Hematopoietic multipotent progenitor cell treated with erythropoietin and hydrocortisone succinate and interleukin-3 and kit ligand, for 6 days (in vitro differentiated cells): ENCODE measurements at places on chromosomes 3 and 15.
A peak's percentile ranks its signal among the peaks of the same experiment; 100 is the strongest.

DNA sequence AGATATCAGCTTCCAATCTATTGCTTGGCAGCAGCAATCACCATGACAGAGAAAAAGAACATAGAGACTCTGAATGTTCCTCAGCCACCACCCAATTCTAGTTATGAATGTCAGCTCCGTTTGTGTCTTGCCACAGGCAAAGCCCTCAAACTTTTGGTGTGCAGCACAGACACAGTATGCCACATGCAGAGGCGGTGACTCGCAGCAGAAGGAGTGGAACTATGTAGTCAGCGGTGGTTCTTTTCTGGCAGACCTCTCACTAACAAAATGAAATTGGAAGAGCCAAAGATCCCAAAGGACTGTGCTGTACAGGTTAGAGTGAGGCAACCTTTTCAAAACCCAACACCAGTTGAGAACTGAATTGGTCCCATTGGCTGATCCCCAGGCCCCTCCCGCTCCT, 220.9 kb downstream of the SLC9A9 start:
- no peak for DNase-seq

DNA sequence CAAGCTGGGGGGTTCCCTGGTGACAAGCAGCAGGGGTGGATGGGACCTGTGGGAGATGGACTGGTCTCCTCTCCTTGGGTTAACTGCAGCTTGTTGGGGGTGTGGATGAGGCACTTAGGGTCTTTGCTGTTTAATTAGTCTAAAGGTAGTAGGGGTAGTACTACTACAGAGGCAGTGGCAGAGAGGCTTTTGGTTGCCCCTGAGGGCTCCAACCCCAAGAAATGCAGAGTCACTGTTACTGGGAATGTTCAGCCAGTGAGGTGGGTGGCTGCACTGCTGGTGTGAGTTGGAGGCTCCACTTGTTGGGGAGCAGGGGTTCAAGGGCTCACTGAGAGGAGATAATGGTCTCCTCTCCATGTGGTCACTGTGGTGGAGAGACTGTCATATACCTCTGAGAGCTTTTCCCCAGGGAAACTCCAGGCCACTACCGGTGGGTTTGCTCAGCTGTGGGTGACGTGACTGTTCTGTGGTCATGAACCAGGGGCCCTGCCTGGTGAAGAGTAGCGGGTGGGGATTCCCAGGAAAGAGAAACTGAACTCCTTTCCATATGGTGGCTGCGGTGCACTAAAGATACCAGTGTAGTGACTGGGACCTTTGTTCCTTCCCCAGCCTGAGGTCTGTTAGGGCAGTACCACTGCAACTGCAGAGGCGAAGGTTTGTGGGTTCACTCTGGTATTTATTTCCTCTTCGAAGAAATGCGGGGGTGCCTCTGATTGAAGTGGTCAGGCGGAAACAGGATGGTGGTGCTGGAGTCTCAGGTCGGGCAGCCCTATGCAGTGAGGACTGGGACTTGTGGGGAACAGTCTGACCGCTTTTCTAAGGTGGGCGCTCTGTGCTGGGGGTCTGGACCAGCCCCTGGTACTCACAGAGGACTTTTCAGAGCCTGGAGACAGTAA, 68.9 kb upstream of the TNFSF10 start:
- peak; percentile 71 for DNase-seq

DNA sequence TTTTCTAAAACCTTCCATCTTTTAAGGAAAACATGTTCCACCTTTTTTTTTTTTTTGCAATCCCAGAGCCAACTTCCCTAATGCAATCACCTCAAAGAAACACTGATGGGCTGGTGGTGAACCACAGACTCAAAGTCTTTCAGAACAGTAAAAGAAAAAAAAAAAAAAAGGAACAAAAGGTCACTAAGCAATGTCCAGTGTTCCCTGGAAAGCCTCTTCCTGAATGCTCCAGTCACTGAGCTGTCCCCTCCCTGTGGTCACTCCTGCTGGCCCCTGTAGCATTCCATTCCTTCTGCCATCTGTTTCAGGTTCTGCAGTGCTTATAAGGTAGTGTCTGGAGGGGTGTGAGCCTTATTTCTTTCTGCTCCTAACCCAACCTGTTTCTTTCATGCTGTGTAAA, 53.3 kb downstream of the AAGAB start:
- no peak for DNase-seq

DNA sequence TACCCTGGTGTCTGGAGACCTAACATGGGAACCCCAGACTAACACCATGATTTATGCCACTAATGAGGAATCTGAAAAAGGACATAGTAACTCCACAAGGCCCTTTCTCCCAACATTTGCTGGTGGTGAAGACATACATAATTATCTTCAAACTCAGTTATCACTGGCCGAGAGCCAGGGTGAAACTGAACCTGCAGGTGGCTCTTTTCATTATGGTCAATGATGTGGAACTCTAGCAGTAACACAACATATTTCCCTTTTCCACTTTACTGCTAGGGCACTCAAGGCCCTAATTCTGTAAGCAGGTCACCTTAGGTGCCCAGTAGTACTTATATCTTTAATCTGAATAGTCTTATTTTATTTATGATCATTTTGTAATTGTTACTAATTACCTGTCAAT, 326.4 kb upstream of the SATB1 start:
- DNase-seq = no peak

GRCh38 chr3:43817825-43818224, 127.1 kb downstream of the ABHD5 start:
- no peak for DNase-seq

DNA sequence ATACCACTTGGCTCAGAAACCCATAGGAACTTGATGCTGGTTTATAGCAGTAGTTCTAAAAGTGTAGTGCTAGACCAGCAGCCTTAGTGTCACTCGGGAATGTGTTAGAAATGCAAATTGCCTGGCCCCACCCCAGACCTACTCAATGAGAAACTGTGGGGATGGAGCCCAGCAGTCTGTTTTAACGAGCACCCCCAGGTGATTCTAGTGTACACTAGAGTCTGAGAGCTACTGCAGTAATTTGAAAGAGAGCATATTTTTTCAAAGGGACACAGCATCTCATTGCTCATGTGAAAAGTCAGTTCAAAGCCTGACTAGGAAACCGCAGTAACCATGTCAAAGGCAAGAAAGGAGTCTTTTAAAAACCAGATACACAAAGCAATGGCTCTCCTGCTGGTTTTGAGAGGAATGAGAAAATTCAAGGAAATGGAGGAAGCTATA, 313.4 kb downstream of the SQOR start:
- no peak for DNase-seq

- DNase-seq = no peak
These were observed 22.1 kb downstream of the ANAPC13 start for GRCh38 chr3:134463676-134464063.

- no peak for DNase-seq
These were observed 25.0 kb upstream of the BLM start for GRCh38 chr15:90691982-90692773.

- DNase-seq = peak; percentile 86
These were observed 12.4 kb upstream of the RAB11A start for GRCh38 chr15:65856821-65857455.

DNA sequence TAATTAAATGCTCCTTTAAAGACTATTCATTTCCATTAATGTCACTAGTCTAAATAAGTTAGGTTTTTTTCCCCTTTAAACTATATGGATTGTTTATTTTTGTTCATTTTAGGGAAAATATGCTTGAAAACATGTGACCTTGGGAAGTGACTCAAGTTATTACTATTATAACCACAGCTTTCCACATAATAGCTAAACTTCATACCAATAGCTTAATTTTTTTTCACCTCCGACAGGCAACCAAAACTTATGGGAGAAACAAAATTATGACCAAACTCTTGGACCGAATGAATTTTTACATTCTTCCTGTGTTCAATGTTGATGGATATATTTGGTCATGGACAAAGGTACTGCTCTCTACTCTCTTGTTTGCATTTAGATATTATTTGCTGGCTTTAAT, 16.2 kb downstream of the CPA3 start:
- DNase-seq = no peak

DNA sequence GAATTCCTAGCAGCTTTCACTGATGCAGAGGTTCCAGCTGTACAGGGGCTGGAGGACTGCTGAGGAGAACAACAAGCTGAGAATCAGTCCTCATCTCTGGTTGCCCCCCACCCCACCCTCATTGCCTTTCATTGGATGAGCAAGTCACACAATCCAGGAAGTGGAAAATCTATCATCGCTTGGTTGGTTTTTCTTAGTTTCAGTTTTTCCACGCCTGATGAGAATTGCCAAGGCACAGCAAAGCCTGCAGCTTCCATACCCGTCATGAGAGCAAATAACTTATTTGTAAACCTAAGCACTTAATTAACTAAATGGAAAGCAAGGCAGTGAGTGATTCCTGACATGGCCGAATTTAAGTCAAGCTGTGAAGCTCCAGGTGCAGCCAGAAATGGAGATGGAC, 21.4 kb upstream of the LIPC start:
- DNase-seq = no peak

DNA sequence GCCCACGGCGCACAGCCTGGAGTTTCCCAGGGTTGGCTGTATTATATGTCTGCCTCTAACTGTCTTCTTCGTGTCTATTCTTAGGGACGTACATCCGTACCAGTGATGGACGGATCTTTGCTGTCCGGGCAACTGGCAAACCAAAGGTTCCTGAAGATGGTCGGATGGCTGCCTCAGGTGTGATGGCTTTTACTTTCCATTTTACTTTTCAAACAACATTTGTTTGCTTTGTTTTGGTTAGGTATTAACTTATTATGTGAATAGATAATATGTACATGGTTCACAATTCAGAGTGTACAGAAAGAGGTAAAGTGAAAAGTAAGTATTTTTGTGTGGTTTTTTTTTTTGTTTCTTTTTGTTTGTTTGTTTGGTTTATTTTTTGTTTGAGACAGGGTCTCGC, 11.1 kb upstream of the TEX264 start:
- no peak for DNase-seq

DNA sequence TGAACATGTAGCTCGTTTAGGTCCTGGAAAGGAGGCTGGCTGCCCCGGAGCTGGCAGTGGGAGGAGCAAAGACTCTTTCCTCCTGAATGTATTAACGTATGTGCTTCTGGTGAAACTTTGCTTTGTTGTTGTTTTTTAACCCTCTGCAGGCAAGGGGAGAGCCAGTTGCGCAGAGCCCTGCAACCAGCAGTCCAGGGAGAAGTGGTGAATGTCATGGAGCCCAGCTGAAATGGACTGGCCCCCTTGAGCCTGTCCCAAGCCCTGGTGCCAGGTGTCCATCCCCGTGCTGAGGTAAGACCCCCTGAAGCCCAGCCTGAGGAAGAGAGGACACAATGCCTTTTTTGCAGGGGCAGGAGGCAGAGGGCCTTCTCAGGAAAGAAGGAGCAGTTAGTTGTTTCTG, 33.3 kb downstream of the ST6GAL1 start:
- DNase-seq = no peak

DNA sequence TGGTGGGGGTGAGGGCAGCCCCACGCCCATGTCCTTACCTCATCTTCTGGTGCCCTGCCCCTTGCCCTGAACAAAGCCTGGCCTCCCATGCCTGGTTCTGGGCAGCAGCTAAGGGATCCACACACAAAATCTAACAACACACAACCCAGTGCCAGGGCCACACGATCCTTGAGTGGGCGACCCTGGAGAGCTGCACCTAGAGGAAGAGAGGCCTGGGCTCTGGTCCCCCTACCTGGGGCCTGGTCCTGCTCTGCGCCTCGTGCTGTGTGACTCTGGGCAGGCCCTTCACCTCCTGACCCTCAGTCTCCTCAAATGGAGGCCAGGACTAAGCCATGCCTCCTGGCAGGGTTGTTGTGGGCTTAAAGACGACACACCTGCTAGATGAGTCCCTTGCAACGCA, 20.0 kb upstream of the C3orf22 start:
- no peak for DNase-seq

- DNase-seq = peak; percentile 30
These were observed 64.5 kb downstream of the RYR3 start for GRCh38 chr15:33375236-33375635.

DNA sequence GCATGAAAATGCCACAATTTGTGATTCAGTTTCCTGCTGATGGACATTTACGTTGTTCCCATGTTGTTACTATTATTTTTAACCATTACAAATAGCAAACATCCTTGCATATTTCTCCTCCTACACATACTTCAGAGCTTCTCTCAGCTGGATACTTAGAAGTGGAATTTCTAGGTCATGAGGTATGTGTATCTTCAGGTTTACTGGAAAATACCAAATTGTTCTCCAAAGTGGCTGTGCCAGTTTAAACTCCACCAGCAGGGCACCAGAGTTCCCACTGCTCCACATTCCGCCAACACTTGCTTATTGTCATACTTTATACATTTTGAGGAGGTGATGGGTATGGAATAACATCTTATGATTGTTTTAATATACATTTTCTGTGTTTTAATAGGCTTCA, 45.7 kb downstream of the PRR23E start:
- DNase-seq = no peak

- no peak for DNase-seq
These were observed 484.3 kb downstream of the UNC13C start for GRCh38 chr15:54462511-54462913.

DNA sequence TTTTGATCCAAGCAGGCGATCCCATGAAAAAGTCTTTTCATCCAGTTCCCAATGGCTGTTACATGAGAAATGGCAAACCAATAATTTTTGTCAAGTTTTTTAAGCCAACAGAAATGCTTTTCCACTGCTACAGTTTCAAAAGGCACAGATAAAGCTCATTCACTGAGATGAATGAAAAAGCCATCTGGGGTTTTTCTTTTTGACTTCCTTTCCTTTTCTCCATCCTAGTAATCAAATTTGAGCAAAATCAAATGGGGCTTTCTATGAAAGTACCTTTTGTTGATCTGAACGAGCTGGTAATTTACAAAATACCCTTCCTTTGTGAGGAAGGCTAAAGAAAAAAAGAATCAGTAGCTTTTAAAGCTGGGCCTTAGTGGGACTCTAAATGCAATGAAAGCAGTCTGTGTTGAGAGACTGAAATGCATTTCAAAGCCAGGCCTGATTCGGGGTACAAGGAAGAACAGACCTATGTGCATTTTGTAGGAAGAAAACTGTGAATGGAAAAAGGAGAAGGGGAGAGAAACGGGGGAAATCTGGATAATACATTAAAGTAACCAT, 185.2 kb upstream of the DNAJC19 start:
- no peak for DNase-seq

DNA sequence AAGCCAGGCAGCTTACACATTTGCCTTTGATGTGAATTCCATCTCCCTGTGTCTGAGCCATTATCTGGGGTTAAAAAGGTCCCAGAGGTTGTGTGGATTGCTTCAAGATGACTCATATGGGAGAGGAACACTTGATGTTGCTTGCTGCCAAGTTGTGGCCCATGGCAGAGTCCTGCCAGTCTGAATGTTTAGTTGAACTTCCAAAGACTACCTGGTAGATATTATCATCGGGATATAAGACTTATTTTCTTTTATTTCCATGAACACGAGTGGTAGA, 85.6 kb downstream of the TJP1 start:
- no peak for DNase-seq

DNA sequence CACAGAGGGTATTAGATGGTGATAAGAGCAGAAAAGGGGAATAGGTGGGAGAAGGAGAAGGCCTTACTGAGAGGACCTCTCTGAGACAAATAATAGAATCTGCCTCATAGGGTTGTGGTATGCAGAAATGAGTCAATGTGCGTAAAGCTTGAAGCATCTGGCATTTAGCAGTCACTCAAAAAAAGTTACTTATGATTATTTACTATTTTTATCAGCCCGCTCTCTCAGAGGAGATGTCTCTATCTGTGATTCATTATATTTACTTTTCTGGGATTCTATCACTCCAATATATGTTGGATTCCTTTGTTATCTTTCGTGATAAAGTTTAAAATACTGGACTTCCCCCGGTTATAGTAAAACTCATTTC, 4.6 kb upstream of the TM4SF1 start:
- no peak for DNase-seq

GRCh38 chr3:143497382-143497781, 350.9 kb downstream of the SLC9A9 start:
- no peak for DNase-seq
